Stimulated activated CD8-positive, alpha-beta memory T cell treated with anti-CD3 and anti-CD28 coated beads, Interleukin-15, amount 100 ng/mL, for 1 hour (primary cell): ENCODE measurements at places on chromosomes 5 and 9.

GRCh38 chr5:6273090-6273735 lies 105.1 kb downstream of the MED10 start:
- no peak for DNase-seq

- DNase-seq: no peak
Measured at GRCh38 chr9:2043243-2043642, 28.1 kb downstream of the SMARCA2 start.

DNA sequence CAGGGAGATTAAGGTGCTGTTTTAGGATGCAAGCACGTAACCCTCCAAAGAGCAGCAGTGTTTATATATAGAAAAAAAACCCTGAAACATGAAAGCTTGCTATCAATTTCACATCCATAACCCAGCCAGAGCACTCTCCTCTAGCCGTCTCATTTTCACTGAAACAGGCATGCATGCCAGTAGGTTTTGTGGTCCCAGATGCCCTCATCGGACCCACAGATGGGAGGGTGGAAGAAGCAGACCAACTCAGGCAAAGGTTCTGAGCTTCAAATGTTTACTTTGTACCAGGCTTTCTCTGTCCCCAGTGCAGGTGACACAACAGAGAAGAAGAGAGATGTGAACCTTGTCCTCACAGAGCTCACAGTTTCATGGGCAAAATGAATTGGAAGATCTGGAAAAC lies 127.4 kb upstream of the ATP10B start:
- no peak for DNase-seq

- DNase-seq: no peak
Measured at GRCh38 chr5:173327084-173327947, 898 bp downstream of the STC2 start.

- DNase-seq: no peak
Measured at GRCh38 chr5:123157791-123158581, 68.9 kb downstream of the PRDM6 start.

DNA sequence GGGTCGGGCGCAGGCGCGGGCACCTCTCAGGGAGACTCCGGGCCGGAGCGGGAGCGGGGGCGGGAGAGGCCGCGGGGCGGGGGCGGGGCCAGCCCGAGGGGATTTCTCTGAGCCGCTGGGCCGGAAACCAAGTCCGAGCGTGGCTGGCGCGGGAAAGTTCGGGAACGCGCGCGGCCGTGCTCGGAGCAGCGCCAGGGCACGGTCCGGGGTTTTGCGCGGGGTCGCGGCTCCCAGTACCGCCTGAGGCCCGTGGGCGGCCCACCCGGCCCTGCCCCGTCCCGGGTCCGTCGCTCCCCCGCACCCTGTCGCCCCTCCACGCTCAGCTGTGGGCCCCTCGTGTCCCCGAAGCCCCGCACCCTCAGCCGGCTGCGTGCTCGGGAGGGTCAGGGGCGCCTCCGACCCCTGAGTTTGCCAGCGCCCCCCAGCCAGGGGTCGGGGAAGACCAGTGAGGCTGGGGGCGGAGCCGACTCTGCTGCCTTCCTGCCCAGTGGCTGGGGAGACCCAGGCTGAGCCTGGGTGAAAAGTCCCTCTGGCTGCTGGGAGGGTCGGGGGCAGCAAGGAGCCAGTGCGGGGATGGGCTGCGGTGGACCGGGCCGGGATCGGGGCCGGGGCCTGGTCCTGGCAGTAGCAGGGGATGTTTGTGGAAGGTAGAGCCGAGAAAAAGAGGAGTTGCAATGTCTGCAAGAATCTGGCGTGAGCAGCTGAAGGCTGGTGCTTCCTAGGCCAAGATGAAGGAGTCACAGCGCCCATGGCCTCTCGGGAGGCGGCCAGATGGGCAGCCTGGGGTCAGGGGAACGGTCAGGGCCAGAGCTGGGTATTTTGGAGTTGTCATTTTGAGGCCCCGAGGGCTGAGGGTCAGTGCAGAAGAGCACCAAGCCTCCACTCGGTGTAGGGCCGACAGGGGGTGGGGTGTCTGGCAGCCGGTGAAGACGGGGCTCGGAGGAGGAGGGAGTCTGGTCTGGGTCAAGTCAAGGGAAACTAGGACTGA lies 588 bp downstream of the TRAF2 start:
- DNase-seq: no peak

DNA sequence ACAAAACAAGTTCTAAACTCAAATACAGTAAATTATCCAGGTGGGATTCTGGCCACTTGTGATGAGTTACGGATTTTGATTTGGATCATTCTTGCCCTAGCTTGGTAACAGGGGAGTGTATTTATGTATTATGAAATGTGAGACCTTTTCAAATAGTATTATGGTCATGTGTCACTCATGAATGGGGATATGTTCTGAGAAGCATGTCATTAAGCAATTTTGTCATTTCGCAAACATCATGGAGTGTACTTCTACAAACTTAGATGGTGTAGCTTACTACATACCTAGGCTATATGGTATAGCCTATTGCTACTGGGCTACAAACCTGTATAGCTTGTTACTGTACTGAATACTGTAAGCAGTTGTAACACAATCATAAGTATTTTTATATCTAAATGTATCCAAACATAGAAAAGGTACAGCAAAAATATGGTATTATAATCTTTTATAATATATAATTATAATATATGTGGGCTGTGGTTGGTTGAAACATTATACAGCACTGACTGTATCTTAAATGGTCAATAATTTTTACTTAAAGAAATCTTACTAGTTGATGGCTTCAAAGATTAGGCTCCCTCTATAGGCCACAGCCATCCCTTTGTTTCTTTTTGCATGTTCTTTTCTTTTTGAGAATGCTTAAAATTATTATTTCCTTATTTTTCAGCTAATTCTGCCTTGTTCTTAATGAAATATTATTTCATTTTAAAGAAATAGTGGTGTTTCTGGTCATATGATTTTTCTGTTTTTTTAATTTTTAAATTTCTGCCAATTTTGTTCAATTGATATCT lies 128.4 kb downstream of the MAST4 start:
- no peak for DNase-seq

- no peak for DNase-seq
Measured at GRCh38 chr9:2281031-2281802, 266.1 kb downstream of the SMARCA2 start.

DNA sequence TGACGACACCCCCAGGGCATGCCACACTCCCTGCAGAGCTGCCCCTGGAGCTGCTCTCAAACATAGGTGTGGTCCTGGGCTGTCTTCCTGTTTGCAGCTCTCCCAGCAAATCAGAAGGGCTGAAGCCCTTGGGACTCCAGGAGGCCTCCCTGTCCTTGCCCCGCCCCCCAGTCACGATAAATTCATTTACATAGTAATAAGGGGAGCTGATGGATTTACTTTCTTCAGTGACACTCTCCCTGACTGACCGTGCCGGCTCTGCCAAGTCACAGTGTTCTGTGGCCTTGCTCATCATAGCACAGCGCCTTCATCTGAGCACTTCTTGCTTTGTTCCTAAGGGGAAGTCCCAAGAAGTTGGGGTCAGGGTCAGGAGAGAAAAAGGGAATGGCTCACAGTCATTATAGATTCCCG lies 121.4 kb downstream of the ENC1 start:
- DNase-seq: no peak

DNA sequence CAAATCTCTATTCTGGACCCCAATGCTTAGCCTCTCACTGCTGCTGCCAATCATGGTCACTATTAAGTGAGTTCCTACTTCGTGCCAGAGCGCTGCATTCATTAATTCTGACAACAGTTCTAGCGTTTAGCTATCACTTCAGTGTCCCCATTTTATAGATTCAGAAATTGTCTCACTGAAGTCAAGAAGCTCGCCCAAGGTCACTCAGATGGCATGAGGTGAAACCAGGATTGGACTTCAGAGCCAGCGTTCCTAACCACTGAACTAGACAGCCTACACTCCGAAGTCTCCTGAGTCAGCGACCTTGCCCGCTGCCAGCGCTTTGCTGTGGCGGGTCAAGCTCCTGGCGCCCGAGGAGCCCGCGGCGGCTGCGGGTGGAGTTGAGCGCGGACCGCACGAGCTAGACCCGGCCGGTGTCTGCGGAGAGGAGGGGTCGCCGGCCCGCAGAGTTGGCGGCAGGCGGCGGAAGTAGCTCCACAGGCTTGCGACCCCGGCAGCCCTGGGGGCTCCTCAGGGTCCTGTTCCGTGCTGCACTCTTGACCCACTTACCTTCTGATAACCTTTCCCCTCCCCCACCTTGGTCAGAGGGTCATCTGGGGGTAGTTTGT lies 2.1 kb upstream of the GABRB2 start:
- DNase-seq: no peak

DNA sequence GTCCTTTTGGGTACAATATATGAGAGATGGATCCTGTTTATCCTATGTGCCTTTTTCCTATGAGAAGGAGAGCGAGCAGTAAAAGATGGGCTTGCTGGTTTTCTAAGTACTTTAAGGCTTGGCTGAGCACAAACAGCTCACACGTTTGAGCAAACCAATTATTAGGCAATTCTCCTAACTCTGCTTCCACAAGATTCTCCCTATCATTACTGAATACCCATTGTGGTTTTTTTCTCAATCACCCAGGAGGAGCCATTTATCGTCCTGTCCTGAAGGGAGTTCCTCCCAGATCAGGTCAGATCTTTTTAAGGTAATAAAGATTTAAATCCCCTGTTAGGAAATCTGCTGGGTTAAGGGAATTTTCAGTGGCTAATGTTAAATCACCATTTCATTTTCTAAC lies 19.4 kb upstream of the C1QTNF3 start:
- no peak for DNase-seq

- DNase-seq: no peak
Measured at GRCh38 chr5:56700711-56701110, 114.6 kb upstream of the MAP3K1 start.

- no peak for DNase-seq
Measured at GRCh38 chr5:1468247-1468612, 23.0 kb upstream of the SLC6A3 start.
